ENCODE measurements at places on chromosomes 12 and 14. TPM values are rescaled to one million over a fixed set of nuclear protein-coding genes. Genes with fewer than 3 reads are reported as not detected.
A peak's percentile ranks its signal among the peaks of the same experiment; 100 is the strongest.

GRCh38 chr12:22332202-22332601 is 2.3 kb downstream of the ST8SIA1 start:
- no peak for DNase-seq

GRCh38 chr12:122908915-122909314 is 13.0 kb upstream of the VPS37B start:
- no peak for DNase-seq

DNA sequence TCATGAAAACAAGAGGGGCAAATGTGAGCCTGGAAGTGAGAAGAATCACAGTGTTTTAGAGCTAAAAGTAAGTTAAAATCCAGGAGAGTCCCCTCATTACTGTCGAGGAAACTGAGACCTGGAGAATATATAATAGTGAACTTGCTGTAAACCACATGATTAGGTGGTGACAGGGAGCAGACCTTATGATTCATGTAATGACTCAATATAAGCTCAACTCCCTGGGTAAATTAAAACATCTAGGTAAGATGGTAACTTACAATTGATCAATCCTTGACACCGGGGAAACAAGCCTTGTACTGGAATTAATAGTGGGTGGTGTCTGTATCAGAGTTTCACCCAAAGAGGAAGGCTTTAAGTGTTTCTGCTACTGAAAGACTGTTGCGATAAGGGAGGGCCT is 269.3 kb downstream of the SNAPC1 start:
- DNase-seq = no peak

- DNase-seq = peak; percentile 63
Observed at GRCh38 chr14:71138448-71139293, 231.4 kb downstream of the PCNX1 start.

GRCh38 chr12:100168562-100168961 is 25.9 kb upstream of the BLTP3B start:
- no peak for DNase-seq

DNA sequence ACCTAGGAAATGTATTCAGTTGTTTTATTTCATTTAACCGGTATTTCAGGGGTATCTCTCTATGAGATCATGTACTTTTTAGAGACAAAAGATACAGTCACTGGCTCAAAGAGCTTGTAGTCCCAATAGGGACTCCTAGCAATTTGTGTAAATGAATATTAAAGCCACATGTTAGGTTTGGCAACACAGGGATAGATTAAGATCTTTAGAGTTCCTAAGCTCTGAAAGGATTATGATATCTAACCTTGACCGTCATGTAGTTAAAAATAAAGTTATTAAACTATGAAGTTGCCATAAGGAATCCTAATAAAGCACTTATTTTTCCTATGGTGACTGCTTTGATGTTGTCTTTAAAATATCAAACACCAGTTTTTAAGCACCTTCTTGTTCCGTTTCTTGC is 100.4 kb upstream of the FGD4 start:
- DNase-seq = no peak

The LRRC10 gene
- total RNA-seq = not detected

GRCh38 chr12:46590991-46591703 is 218.6 kb upstream of the SLC38A2 start:
- DNase-seq = no peak

The KCNK13 gene
- not detected for total RNA-seq
